ENCODE measurements at places on chromosomes 5 and 9.

DNA sequence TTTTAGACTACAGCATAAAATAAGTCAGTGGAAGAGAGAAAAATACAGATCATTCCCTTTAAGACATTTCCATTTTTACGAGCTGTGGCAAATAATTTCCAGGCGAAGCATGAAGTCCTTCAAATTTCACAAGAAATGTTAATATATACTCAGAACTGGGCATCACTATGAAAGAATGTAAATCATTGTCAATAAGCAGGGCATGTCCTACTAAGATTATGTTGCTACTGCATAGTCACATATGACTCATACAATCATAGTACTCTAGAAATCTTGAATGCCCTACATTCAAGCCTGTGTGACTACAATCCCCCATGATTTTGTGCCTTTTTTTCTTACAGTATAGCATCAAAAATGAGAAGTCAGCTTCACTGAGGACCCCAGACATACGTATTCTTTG lies 485.2 kb upstream of the FTMT start:
- no peak for DNase-seq

- DNase-seq, result no peak
Observed at GRCh38 chr5:9557696-9558095, 11.8 kb upstream of the SEMA5A start.

DNA sequence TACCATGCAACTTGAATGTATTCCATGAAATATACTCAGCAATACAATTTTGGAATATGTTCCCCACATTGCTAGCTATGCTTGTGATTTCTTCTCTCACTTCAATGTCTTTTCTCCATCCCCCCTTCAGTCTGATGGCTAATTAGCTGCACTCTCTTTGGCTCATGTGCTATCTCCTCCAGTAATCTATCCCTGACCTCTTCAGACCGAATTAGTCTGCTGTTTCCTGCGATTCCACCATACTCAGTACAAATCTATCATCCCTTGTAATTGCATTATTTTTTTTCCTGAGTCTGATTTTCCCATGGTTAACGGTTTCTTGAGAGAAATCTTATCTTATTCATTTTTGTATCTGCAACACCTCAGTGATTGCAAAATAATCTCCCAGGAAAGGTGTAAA lies 360.7 kb upstream of the CDH10 start:
- DNase-seq, result no peak

- DNase-seq, result no peak
Observed at GRCh38 chr5:29131285-29131684, 2062.2 kb upstream of the CDH6 start.

Measured in stimulated activated CD4-positive, alpha-beta T cell treated with anti-CD3 and anti-CD28 coated beads, Interleukin-4, amount 100 ng/mL, for 1 hour (primary cell).